ENCODE measurements at places on chromosomes 3 and 15.

- DNase-seq: no peak
These were observed 1.8 kb upstream of the ROPN1B start for GRCh38 chr3:125967156-125967555.

DNA sequence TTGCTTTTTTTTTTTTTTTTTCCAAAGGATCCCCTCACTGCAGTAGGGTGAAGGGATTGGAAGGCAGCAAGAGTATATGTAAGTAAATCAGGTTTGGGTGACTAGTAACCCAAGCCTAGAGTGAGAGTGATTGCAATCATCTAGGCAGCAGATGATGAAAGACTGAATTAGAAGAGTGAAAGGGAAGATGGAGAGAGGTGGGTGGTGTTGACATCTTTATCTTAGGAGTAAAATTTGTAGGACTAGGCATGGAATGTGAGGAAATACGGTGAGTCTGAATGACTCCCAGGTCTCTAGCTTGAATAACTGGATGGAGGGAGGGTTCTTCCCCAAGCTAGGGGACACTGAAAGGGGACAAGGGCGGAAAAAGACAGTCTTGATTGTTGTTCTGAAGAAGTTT is 63.4 kb downstream of the TPRG1 start:
- no peak for DNase-seq

DNA sequence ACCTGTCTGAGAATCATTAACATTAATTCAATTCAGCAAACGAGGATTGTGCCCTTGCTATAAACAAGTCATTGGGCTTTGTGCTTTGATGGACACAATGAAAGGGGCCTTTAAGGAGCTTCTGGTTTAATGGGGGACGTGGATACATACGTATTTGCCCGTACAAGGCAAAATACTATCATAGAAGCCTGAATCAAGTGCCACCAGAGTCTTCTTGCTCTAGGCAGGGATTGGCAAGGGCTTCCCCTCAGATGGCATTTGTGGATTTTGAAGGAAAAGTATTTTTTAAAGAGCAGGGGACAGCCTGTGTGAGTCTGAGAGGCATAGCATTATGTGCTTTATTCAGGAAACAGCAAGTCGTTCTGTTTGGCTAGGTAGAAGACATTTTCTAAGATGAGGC is 83.7 kb upstream of the NEDD4 start:
- no peak for DNase-seq

- DNase-seq: no peak
These were observed 271.4 kb downstream of the ARRDC4 start for GRCh38 chr15:98231696-98232440.

DNA sequence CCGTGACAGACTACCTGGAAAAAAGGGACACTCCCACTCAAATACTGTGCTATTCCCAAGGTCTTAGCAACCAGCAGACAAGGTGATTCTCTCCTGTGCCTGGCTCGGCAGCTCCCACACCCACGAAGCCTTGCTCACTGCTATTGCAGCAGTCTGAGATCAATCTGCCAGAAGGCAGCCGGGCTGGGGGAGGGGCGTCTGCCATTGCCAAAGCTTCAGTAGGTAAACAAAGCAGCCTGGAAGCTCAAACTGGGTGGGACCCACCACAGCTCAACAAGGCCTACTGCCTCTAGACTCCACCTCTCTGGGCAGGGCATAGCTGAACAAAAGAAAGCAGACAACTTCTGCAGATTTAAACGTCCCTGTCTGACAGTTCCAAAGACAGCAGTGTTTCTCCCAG is 128.4 kb upstream of the SETMAR start:
- DNase-seq: no peak

DNA sequence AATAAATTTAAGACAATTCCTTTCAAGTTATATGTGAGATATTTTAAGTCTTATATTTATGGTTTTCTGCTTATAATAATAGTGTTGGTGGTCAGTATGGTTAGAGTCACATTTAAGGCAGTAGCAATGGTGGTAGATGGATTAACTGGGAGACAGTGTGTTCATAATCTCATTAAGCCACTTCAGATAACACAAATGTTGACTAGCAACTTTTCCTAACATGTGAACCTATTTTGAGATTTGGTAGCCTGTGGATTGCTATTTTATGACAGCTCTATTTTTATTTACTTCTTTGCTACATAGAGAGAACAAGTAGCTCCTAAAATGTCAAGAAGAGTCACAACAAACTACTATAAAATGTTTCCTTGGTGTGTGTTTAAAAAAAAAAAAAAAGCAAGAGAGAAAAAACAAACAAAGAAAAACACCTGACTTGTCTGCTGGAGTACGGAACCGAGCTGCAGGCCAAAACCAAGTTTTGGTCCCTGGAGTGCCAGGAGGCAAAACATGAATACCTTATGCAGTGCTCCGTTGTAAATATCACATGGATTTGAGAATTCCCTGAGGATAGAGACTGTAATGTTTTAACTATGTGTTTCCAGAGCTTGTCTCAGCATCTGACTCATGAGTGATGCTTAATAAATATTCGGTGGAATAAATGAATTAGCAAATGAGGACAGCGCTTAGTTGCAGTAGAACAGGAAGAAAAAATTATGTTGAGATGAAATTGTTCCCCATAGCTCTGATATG is 457.1 kb upstream of the ROBO2 start:
- no peak for DNase-seq

DNA sequence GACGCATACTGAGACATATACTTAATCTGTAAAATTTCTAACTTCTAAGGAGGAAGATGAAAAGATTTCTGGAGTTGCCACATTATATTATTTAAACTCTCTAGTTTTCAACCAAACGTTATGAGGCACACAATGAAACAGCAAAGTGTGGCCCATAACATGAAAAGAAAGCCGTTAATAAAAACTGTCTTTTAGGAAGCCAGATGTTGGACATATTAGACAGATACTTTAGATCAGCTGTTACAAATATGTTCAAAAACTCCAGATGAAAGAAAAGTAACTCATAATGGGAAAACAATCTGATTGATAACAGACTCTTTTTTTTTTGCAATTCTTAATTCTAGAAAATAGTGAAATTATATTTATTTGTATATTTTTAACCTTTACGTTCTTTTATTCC is 34.3 kb downstream of the ADAMTSL3 start:
- DNase-seq: no peak

DNA sequence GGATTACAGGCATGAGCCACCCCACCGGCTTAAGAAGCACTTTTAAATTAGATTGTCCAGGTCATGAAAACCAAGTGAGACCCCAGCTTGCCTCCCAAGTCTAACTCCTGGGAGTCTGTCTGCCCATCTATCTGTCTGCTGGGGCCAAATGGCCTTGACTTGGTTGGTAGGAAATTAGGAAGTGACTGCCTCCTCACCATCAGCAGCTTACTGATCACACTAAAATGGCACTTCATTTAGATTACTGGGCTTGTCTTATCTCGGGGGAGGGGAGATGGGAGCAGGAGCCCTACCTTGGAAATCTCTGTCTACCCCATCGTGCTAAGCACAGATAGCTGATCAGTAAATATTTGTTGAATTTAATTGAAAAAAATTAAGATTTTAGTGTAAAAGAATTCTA is 5.6 kb upstream of the LRRC2 start:
- DNase-seq: no peak
